A549 treated with Mapracorat at 1 μM for 4 hours (cell line): ENCODE measurements at places on chromosomes 12 and 14. TPM values are rescaled to one million over a fixed set of nuclear protein-coding genes. Genes with fewer than 3 reads are reported as not detected.

HPD gene
- 1.3 to 2.2 TPM (median 1.8 TPM) in 5 replicates for total RNA-seq

LGMN gene
- 54.4 to 63.0 TPM (median 56.3 TPM) in 5 replicates for total RNA-seq

DNAH10 gene
- total RNA-seq = 0.19 to 0.45 TPM (median 0.23 TPM) in 5 replicates

EPS8 gene
- total RNA-seq = 44.5 to 55.7 TPM (median 50.8 TPM) in 5 replicates

AMN1 gene
- total RNA-seq = 9.0 to 11.4 TPM (median 9.8 TPM) in 5 replicates

NUAK1 gene
- 5.7 to 7.1 TPM (median 6.8 TPM) in 5 replicates for total RNA-seq

MYH6 gene
- 0.03 to 0.11 TPM (median 0.06 TPM) in 4 of 5 replicates, not detected in the other for total RNA-seq

DIO3 gene
- not detected in 5 replicates for total RNA-seq

SCARB1 gene
- total RNA-seq = 112 to 168 TPM (median 158 TPM) in 5 replicates

ARF3 gene
- total RNA-seq = 116 to 163 TPM (median 156 TPM) in 5 replicates

TBK1 gene
- total RNA-seq = 20.4 to 24.8 TPM (median 23.5 TPM) in 5 replicates

NEK9 gene
- total RNA-seq = 26.7 to 35.4 TPM (median 34.2 TPM) in 5 replicates

DNAJC22 gene
- 17.0 to 23.4 TPM (median 20.7 TPM) in 5 replicates for total RNA-seq

CHST11 gene
- 15.8 to 22.2 TPM (median 20.9 TPM) in 5 replicates for total RNA-seq

ACVRL1 gene
- total RNA-seq = 0.08 to 0.62 TPM (median 0.15 TPM) in 4 of 5 replicates, not detected in the other

MYO1H gene
- total RNA-seq = not detected in 5 replicates

MAP1LC3B2 gene
- total RNA-seq = 0.67 to 1.8 TPM (median 1.1 TPM) in 5 replicates

COCH gene
- 22.0 to 28.1 TPM (median 24.9 TPM) in 5 replicates for total RNA-seq

ASB2 gene
- total RNA-seq = 0.67 to 1.4 TPM (median 0.80 TPM) in 5 replicates

KLRC3 gene
- total RNA-seq = 0.18 to 0.53 TPM (median 0.24 TPM) in 4 of 5 replicates, not detected in the other

LRTM2 gene
- total RNA-seq = 0.05 TPM in 1 of 5 replicates, not detected in the others

HNF1A gene
- 4.0 to 5.5 TPM (median 5.1 TPM) in 5 replicates for total RNA-seq

RCOR1 gene
- 25.1 to 35.9 TPM (median 32.7 TPM) in 5 replicates for total RNA-seq

BCL7A gene
- total RNA-seq = 10.4 to 12.5 TPM (median 10.9 TPM) in 5 replicates

CABP1 gene
- total RNA-seq = 0.14 to 0.33 TPM (median 0.22 TPM) in 5 replicates

NOS1 gene
- 0.30 to 0.58 TPM (median 0.49 TPM) in 5 replicates for total RNA-seq

KRT72 gene
- not detected in 5 replicates for total RNA-seq

FAM186B gene
- total RNA-seq = 0.07 to 0.23 TPM (median 0.15 TPM) in 5 replicates

SIX6 gene
- not detected in 5 replicates for total RNA-seq

MTRFR gene
- total RNA-seq = 13.4 to 17.6 TPM (median 17.0 TPM) in 5 replicates

CLEC1B gene
- total RNA-seq = not detected in 5 replicates

NFKBIA gene
- total RNA-seq = 171 to 225 TPM (median 212 TPM) in 5 replicates

GLIPR1L1 gene
- total RNA-seq = not detected in 5 replicates

KRT75 gene
- total RNA-seq = 0.07 to 0.14 TPM (median 0.10 TPM) in 4 of 5 replicates, not detected in the other

ACOT4 gene
- total RNA-seq = 1.8 to 2.0 TPM (median 1.9 TPM) in 5 replicates

LHX5 gene
- total RNA-seq = not detected in 5 replicates

GLT8D2 gene
- 0.19 to 0.28 TPM (median 0.22 TPM) in 5 replicates for total RNA-seq

STX2 gene
- 20.0 to 27.6 TPM (median 26.0 TPM) in 5 replicates for total RNA-seq

NID2 gene
- 24.2 to 40.0 TPM (median 25.4 TPM) in 5 replicates for total RNA-seq

KRT2 gene
- total RNA-seq = not detected in 5 replicates

P2RX2 gene
- total RNA-seq = not detected in 5 replicates

SLCO1B1 gene
- total RNA-seq = 0.34 to 0.65 TPM (median 0.39 TPM) in 5 replicates

GNG2 gene
- total RNA-seq = 2.9 to 4.5 TPM (median 3.4 TPM) in 5 replicates

IGF1 gene
- 0.08 TPM in 1 of 5 replicates, not detected in the others for total RNA-seq

NKX2-1 gene
- 0.05 to 0.10 TPM in 2 of 5 replicates, not detected in the others for total RNA-seq
